Activated naive CD8-positive, alpha-beta T cell treated with anti-CD3 and anti-CD28 coated beads, Interleukin-2, amount 10 ng/mL, durations not matched to agents 7 days and 5 days (primary cell): ENCODE measurements at places on chromosomes 7 and 10.

- DNase-seq, result no peak
These were observed 33.2 kb upstream of the DNAAF5 start for GRCh38 chr7:693280-693679.

DNA sequence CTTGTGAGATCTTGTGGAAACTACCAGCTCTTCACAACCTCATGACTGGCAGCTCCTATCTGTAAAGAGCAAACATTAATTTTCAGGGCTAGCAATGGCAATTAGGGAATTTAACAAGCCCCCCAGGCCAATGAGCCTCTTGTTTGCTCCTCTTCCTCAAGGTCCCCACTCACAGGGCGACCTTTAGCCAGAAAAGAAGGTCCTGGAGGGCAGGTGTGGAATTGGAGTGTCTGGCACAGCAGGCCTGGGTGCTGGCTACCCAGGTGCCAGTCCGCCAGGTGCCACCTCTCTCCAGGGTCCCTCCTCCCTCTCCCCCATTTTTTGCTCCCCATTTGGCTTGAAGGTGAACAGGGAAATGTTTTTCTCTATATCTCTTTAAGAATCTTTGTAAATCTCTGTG, 1.9 kb upstream of the CEP55 start:
- no peak for DNase-seq

GRCh38 chr10:114271779-114272167, 32.7 kb downstream of the VWA2 start:
- no peak for DNase-seq

GRCh38 chr7:110071192-110071591, 1019.7 kb upstream of the LRRN3 start:
- no peak for DNase-seq

DNA sequence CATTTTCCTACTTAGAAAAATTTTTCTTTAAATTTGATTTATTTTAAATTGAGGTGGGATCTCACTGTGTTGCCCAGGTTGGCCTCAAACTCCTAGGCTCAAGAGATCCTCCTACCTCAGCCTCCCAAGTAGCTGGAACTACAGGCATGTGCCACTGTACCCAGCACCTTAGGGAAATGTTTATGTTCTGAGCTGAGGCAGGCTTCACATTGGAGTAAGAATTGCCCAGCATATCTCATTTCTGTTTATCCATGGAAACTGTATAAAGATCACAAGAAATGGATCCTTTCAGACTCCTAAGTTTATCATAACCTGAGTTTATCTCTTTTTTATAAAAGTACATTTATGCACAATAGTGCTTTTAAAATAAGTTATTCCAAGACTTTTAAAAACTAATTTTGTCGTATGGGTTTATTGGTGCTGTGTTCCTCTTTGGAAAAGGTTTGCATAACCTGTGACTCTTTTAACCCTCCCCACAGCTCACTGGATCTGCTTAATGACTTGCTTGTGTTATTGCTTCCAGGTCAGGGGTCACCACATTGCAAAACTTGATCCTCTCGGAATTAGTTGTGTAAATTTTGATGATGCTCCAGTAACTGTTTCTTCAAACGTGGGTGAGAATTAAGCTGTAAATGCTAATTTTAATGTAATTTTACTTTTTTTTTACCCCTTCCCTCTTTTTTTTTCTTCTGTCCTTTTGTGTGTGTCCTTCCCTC, 40.7 kb downstream of the OGDH start:
- no peak for DNase-seq

DNA sequence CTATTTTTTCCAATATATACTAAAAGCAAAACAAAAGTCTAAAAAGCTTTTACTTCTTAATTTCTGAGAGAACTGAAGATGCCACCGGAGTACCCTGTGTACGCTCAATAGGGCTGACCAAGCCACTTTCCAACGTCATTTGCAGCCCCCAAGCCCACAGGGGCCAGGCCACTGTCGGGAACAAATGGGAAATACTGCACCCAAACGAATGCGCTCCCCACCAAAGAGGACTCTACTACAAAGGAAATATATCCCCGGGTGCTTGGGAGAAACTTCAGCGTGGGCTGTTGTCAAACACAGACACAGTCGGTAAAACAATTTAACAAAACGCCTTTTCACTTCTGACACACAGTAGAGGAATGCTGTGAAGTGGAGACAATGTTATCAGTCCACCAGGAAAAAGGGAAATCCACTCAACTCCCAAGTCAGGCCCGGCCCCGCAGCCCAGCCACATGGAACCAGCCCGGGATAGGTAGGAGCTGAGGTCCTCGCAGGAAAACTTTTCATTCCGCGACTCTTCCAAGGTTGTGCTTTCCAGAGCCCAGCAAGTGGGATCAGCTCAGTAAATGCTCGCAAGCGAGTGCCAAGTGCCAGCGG, 1.4 kb downstream of the PARD3 start:
- no peak for DNase-seq

DNA sequence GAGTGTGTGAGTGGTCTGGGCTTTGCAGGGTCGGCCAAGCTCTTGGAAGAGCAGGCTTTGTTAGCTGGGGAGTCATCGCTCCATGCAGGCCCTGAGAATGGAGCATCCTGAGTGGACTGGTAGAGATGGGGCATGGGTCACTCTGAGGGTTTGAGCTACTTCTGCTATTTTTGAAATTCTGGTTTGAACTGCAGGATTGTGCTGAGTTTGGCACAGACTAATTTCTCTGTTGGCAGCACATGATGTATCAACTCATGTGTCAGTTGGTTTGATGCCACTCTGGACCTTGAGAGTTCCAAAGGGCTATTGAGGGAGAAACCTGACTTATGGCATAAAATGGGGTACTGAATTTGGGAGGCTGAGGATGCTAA, 56.3 kb downstream of the LRMDA start:
- DNase-seq, result no peak

- no peak for DNase-seq
These were observed 16.6 kb downstream of the ZNF862 start for GRCh38 chr7:149854611-149855360.

DNA sequence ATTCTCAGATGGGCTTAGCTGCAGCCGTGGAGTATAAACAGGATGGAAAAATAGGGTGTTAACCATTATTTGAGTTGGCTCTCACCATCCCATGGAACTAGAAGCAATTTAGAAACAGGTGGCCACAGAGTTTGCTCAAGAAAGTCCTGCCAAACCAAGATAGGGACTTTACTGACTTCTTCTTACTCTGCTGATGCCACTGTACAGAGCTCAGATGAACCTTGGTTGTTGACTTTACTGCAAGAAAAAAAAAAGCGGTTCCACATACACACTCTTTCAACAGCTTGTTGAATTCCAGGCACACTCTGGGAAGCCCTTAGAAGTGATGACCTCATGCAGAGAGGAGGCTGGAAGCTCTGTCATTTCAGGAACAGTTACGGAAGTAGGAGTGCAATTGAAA, 753.4 kb downstream of the NRG3 start:
- no peak for DNase-seq
